ENCODE measurements at places on chromosomes 12 and 14.

GRCh38 chr12:105765053-105766014, 373.4 kb downstream of the NUAK1 start:
- no peak for DNase-seq

GRCh38 chr12:70508178-70508577, 129.1 kb downstream of the PTPRB start:
- no peak for DNase-seq

- DNase-seq = no peak
Measured at GRCh38 chr14:99684410-99684934, 374 bp downstream of the CYP46A1 start.

DNA sequence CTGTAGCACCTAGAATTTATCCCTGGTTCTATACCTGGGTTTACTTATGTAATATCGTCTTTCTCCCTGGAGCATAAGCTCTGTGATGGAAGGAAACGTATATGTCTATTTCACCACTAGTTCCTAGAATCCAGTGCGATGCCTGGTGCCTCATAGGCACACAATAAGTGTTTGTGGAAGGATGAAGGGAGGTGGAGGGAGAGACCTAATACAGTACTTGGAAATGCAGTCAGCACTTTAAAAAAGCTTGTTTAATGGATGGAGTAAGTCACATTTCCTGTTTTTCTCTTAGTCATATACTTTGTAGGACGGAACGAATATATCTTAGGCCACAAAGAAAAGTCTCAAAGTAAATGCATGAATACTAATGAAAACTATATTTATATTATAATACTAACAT, 186.5 kb upstream of the HMGA2 start:
- DNase-seq = no peak

DNA sequence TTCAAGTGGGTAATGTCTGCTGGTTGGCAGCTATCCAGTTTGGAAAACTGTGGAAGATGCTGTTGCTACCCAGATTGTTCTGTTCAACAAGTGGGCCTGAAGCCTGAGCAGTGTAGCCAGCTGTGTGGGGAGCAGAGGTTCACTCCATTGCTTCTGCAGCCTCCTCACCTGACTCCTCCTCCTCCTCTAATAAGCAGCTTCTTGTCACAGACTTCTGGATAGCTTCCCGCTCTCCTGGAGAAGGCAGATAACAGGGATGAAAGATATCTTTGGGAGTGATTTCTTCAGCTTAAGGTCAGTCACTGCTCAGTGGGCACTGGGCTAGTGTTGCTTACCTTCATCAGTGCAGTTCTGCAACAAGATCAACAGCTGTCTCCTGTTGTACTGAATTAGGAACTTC, 2.0 kb downstream of the POP5 start:
- DNase-seq = no peak

- no peak for DNase-seq
Measured at GRCh38 chr14:35286003-35286600, 6.1 kb upstream of the PSMA6 start.

DNA sequence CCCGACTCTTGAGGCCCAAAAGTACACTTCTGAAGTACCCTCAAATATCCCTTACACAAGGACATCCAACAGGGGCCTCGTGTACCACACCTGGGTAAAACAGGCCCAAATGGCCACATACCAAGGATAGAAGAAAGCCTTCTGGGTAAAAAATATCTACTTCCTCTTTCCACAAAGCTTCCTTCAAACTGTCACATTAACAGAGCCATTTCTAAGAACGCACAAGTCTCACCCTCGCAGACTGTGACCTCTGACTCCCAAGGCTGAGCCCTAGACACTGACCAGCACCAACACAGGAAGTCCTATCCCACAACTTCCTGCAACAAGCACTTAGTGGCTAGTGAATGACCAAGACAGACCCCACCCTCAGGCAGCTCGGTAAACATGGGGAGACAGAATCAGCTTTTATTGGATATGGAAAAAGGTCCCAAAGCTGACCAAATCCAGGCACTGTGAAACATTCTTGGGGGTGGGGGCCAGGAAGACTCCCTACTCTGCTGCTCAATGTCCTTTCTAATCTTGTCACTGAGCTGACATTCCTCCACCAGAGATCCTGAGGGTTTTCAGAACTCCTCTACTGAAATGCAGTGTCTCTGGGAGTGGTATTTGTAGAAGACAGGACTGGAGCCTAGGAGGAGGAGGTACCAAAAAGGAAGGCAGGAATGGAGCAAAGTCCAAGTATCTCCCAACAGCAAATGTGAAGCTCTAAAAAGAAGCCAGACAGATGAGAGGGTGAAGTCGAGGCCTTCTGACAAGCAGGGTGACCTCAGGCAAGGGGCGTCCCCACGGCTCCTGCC, 15.9 kb downstream of the KCTD10 start:
- no peak for DNase-seq

- no peak for DNase-seq
Measured at GRCh38 chr14:21891921-21892320, 218.3 kb upstream of the OR4E1 start.

DNA sequence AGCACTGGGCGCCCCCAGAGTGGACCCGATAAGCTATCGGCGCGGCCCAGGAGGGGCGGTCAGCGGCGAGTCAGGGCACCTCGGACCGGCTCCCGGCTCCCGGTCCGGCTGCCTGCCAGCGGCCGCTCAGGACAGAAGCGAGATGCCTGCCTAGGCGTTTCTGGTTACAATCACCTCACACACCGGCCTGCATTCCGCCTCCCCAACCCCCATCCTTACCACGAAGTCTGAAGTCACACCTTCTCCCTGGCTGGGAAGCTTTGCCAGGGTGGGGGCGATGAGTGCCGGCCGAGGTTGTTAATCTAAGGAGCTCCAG, 42.6 kb upstream of the TBX5 start:
- no peak for DNase-seq

DNA sequence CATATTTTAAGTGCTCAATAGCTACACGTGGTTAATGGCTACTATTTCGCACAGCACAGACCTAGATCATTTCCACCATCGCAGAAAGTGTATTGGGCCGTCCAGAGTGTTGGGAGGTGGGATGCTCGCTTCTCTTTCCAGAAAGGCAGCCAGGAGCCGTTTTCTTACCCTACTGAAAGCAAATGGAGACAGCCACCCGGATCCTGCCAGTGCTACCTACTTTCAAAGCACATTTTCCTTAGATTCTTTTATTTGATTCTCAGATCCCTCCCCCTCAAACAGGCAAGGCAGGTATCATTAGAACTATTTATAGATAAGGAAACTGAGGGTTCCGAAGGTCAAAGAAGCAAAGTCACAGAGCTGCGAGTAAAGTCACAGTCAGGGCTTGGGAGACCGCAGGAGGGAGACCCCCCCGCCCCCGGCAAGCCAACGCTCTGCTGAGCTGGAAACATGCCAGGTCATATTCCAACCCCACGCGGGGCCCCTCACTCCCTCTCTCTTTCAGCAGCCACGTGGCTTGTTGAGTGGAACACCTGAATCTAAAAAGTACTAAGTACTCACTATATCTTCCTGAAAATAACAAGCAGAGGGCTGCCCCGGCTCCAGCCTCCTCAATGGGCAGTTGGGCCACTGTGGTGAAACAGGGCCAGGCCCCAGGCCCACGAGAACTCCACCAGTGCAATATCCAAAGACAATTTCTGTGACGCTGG, 36.2 kb downstream of the PRIMA1 start:
- DNase-seq = no peak

- peak; percentile 15 for DNase-seq
Measured at GRCh38 chr14:51396222-51396815, 156.3 kb downstream of the TMX1 start.
